SW480 (cell line): ENCODE measurements at places on chromosomes 4 and X.

DNA sequence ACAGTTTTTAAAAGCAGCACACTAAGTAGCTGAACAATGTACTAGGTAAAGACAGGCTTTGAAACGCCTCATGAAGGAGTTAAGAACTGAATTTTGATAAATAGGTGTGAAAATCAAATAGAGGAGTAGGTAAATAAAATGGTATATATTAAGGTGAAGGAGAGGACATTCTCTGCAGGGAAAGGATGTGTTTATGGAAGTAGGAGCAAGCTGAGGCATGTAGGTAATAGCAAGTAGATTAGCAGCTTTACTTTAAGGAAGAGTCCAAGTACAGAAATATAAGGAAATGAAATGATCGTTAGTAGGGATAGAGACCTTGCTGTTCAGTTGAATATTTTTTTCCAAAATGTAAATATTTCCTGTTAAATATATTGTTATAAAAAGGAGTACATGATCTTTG, 12.5 kb downstream of the METAP1 start:
- no peak for DNase-seq

DNA sequence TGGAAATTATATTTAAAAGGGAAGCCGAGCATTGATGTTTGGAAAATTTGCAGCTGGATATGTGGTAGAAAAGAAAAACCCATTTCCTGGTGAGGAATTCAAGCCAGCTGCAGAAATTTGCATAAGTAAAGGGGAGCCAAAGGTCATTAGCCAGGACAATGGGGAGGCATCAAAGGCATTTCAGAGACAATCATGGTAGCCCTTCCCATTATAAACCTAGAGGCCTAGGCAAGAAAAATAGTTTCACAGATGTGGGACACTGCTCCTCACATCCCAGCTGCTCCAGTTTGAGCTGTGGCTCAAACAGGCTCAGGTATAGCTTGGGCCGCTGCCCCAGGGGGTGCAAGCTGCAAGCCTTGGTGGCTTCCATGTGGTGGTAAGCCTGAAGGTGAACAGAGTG, 35.8 kb downstream of the NAP1L3 start:
- no peak for DNase-seq

- no peak for DNase-seq
Measured at GRCh38 chr4:41537292-41537890, 566 bp upstream of the LIMCH1 start.

DNA sequence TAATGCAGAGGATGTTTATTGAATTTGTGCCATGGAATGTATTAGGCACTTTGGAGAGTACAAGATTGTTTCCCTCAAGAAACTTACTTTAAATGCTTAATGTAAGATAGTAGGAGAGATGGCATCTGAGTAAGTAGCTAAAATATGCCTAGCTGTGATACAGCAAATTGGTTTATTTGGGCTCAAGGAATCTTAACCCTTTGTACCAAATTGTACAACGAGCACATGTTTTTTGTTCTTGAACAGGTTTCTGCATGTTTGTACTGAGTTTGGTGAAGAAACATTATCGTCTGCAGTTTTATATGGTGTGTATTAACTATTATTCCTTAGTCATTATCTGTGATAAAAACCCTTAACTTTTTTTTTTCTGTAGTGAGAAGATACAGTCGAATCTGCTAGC, 48.6 kb downstream of the CDS1 start:
- DNase-seq = no peak

DNA sequence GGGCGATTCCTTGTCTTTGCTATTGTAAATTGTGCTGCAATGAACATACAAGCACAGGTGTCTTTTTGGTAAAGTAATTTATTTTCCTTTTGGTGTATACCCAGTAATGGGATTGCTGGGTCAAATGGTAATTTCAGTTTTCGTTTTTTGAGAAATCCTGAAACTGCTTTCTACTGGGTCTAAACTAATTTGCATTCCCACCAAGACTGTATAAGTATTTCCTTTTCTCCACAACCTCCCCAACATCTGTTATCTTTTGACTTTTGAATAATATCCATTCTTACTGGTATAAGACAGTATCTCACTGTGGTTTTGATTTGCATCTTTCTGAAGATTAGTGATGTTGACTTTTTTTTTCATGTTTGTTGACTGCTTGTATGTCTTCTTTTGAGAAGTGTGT, 2506.0 kb downstream of the PCDH7 start:
- no peak for DNase-seq

- DNase-seq = no peak
Measured at GRCh38 chr4:153969542-153969941, 180.7 kb upstream of the SFRP2 start.
